ENCODE measurements at places on chromosomes 12 and 14.

- no peaks in the 10 kb centered on the region for H3K27me3 ChIP-seq
- DNase-seq, result no peak
- H3K4me3 ChIP-seq, result no peak overlapping the region
- H3K36me3 ChIP-seq, result no peaks in the 10 kb centered on the region
- H3K27ac ChIP-seq, result no peak overlapping the region
These were observed 578.6 kb downstream of the SLC16A7 start for GRCh38 chr12:60174476-60174875.

GRCh38 chr12:58860056-58860787 is 60.1 kb downstream of the LRIG3 start:
- DNase-seq, result no peak
- no peak overlapping the region for H3K27ac ChIP-seq
- no peaks in the 10 kb centered on the region for H3K36me3 ChIP-seq
- H3K4me3 ChIP-seq, result no peak overlapping the region
- no peaks in the 10 kb centered on the region for H3K27me3 ChIP-seq

GRCh38 chr12:62466018-62466593 is 520 bp upstream of the MON2 start:
- H3K36me3 ChIP-seq, result peaks cover 12% of the 10 kb centered on the region
- peak; percentile 19 for DNase-seq
- peak overlapping the region; percentile 94 for H3K4me3 ChIP-seq
- peaks cover 3% of the 10 kb centered on the region for H3K27me3 ChIP-seq
- H3K27ac ChIP-seq, result peak overlapping the region; percentile 85

DNA sequence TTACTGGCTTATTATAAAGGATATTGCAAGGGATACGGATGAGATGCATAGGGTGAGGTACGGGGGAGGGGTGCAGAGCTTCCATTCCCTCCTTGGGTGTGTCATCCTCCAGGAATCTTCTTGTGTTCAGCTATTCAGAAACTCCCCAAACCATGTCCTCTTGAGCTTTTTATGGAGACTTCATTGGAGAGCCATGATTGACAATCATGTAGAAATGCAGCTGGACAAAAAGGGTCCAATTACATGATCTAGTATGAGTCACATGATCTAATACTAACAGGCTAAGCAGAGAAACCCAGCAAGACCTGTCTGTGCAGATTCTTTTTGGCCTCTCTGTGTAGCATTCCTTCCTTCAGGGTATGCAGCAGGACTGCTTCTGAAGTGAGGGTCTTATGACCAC is 23.9 kb upstream of the FLVCR2 start:
- peaks cover 28% of the 10 kb centered on the region for H3K36me3 ChIP-seq
- peaks cover 53% of the 10 kb centered on the region for H3K4me1 ChIP-seq
- no peaks in the 10 kb centered on the region for H3K27me3 ChIP-seq
- no peak for DNase-seq
- H3K4me3 ChIP-seq, result no peak overlapping the region
- no peak overlapping the region for H3K27ac ChIP-seq

- no peak overlapping the region for H3K27ac ChIP-seq
- H3K4me1 ChIP-seq, result no peaks in the 10 kb centered on the region
- DNase-seq, result no peak
- no peaks in the 10 kb centered on the region for H3K27me3 ChIP-seq
These were observed 153.8 kb downstream of the PELI2 start for GRCh38 chr14:56271970-56272369.

DNA sequence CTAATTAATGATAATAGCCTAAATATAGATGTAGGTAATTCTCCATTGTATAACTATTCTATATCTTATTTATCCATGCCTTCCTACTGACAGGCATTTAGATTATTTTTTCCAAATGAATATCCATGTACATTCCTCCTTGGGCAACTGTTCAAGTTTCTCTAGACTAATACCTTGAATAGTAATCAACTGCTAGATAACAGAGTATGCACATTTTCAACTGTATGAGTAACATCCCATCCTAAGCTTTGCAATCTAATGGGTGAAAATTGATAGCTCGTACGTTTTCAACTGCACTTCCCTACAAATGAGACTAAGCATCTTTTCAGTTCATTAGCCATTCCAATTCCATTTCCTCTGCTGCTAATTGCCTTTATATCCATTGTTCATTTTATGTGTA is 37.0 kb downstream of the YAF2 start:
- H3K27ac ChIP-seq, result no peak overlapping the region
- H3K36me3 ChIP-seq, result peaks cover 44% of the 10 kb centered on the region
- H3K27me3 ChIP-seq, result no peaks in the 10 kb centered on the region
- H3K4me3 ChIP-seq, result no peak overlapping the region
- no peak for DNase-seq
- H3K4me1 ChIP-seq, result no peaks in the 10 kb centered on the region

GRCh38 chr14:49940808-49941421 is 48.0 kb downstream of the ARF6 start:
- H3K27me3 ChIP-seq, result no peaks in the 10 kb centered on the region
- H3K4me1 ChIP-seq, result peaks cover 42% of the 10 kb centered on the region
- H3K36me3 ChIP-seq, result peaks cover 46% of the 10 kb centered on the region
- peak overlapping the region; percentile 21 for H3K27ac ChIP-seq
- no peak for DNase-seq
- no peak overlapping the region for H3K4me3 ChIP-seq

GRCh38 chr14:103317976-103318580 is 16.0 kb upstream of the EIF5 start:
- peaks cover 1% of the 10 kb centered on the region for H3K4me1 ChIP-seq
- DNase-seq, result no peak
- no peak overlapping the region for H3K4me3 ChIP-seq
- no peak overlapping the region for H3K27ac ChIP-seq
- peaks cover 19% of the 10 kb centered on the region for H3K27me3 ChIP-seq

GRCh38 chr14:25150401-25150800 is 100.5 kb upstream of the STXBP6 start:
- DNase-seq, result no peak
- no peaks in the 10 kb centered on the region for H3K36me3 ChIP-seq
- H3K4me1 ChIP-seq, result no peaks in the 10 kb centered on the region

DNA sequence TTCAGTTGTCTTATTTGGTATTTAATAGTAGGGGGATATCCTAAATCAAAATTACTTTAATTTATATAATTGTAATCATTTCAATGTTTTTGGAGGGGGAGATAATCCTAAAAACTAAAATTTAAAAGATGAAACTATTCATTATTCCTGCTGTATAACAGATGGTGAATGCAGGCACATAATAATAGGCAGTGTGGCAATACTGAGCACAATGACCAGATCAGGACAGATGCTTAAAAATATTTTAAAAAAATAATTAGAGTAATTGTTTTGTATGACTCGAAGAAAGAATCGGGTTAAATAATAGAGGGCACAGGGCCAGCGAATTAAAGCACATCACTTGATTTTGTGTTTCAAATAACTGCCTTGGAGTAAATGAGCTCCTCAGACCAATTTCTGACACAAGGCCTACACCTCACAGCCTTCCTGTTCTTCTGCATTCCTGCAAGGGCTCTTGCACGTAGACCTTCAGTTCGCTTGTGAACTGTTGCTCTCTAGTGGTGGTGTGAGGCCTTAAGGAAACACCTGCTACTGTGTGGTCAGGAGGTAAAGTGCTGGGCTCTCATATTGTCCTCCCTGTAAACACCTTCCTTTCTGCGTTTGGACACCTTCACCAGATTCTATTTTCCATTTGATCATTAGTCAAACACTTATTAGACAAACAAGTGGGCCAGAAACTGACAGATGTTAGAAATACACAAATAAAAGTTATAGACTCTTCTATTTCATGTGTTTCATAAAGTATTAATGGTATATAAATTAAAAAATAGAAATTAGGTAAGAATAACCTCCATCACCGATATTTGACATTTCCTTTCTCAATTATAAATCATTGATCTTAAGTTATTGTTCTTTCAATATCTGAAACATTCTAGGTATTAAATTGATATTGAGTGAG is 29.3 kb upstream of the KLRF1 start:
- H3K4me1 ChIP-seq, result peaks cover 46% of the 10 kb centered on the region
- H3K27ac ChIP-seq, result peak overlapping the region; percentile 11
- no peaks in the 10 kb centered on the region for H3K36me3 ChIP-seq
- no peak overlapping the region for H3K4me3 ChIP-seq

DNA sequence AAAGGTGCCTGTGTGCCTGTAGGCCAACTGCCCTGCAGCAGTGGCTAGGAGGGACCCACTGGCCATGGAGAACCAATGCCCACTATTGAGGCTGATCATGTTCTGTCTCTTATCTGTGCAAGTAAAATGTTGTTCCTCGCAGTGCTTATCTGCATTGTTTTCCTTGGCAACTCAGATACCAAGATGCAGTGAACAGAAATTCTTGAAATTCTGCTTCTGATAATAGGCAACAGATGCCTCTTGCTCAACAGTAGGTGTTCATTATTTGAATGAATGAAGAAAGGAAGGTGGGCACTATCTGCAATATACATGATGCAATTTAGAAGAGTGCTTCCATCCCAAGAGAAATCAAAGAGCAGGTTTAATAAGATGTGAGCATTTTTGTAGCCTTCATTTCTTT is 232.2 kb downstream of the NUAK1 start:
- no peaks in the 10 kb centered on the region for H3K27me3 ChIP-seq
- no peak overlapping the region for H3K4me3 ChIP-seq
- no peak overlapping the region for H3K27ac ChIP-seq
- H3K4me1 ChIP-seq, result no peaks in the 10 kb centered on the region
- DNase-seq, result no peak

DNA sequence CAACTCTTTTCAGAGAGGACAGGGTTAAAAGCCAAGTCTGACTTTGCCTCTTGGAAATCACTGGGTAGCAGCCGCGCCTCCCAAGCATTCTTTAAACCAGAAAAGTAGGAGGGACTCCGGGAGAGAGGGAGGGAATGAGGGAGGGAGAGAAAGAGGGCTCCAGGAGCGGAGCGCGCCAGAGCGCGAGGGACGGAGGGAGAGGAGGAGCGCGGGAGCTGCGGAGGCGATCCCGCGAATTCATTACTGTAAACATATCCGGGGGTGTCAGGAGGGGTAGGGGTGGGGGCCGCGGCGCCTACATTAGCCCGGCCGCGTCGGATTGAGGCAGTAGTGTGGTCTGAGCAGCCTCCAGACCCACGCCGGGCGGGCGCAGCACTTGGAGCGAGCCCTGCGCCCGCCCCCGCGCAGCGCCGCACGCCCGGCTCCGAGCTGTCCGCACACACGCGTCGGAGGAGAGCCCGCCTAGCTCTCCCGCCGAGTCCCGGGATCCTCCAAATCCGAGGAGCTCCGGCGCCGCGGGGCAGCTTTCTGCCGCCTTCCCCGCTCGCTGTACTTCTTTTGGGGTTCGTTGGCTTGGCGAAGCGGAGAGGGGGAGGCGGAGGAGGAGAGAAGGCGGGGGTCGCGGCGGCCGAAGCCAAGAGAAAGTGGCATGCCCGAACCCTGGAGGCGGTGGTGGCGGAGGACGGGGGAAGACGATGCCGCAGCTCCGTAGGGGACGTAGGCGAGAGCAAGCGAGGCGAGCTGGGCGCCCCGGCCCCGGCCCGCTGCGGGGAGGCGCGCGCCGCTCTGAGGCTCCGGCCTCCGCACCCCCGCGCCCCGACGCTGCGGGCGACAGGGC is 3.3 kb downstream of the FLRT2 start:
- no peaks in the 10 kb centered on the region for H3K36me3 ChIP-seq
- peaks cover 69% of the 10 kb centered on the region for H3K27me3 ChIP-seq
- no peak overlapping the region for H3K4me3 ChIP-seq
- H3K27ac ChIP-seq, result no peak overlapping the region

GRCh38 chr12:93827669-93828068 is 150.5 kb downstream of the CRADD start:
- no peak overlapping the region for H3K27ac ChIP-seq
- H3K36me3 ChIP-seq, result no peaks in the 10 kb centered on the region
- no peak overlapping the region for H3K4me3 ChIP-seq
- H3K4me1 ChIP-seq, result no peaks in the 10 kb centered on the region
- DNase-seq, result no peak

DNA sequence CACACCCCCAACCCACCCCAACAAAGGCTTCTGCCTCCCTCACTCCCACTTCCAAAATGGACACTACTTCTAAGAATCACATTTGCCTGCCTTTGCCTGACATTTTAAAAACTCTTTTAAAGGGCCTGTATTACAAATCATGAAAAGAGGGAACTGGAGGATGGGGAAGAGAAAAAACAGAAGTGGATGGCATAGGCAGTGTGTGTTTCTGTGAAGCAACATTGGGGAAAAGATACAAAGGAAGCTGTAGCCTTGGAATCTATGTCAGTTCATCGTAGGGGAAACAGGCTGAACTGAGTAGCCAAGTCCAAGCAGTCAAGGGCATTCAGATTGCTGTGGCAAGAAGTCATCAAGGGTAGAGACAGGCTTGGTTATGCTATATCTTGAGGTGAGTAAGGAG is 273.9 kb downstream of the BTG1 start:
- H3K4me1 ChIP-seq, result peaks cover 35% of the 10 kb centered on the region
- no peak overlapping the region for H3K4me3 ChIP-seq
- no peak for DNase-seq

GRCh38 chr14:95903165-95903564 is 26.5 kb downstream of the TUNAR start:
- no peak for DNase-seq
- H3K27ac ChIP-seq, result no peak overlapping the region
- H3K36me3 ChIP-seq, result no peaks in the 10 kb centered on the region
- H3K4me3 ChIP-seq, result no peak overlapping the region
- no peaks in the 10 kb centered on the region for H3K4me1 ChIP-seq

GRCh38 chr14:20969336-20969735 is 14.0 kb downstream of the RNASE2 start:
- peaks cover 9% of the 10 kb centered on the region for H3K4me1 ChIP-seq
- no peak overlapping the region for H3K27ac ChIP-seq
- DNase-seq, result no peak
- no peaks in the 10 kb centered on the region for H3K36me3 ChIP-seq
- H3K4me3 ChIP-seq, result no peak overlapping the region

- H3K4me3 ChIP-seq, result no peak overlapping the region
- peaks cover 54% of the 10 kb centered on the region for H3K36me3 ChIP-seq
- DNase-seq, result no peak
- H3K4me1 ChIP-seq, result peaks cover 9% of the 10 kb centered on the region
- no peak overlapping the region for H3K27ac ChIP-seq
- H3K27me3 ChIP-seq, result no peaks in the 10 kb centered on the region
These were observed 306.1 kb upstream of the RGS6 start for GRCh38 chr14:71625891-71626701.

GRCh38 chr12:113812411-113813228 is 153.5 kb downstream of the RBM19 start:
- DNase-seq, result no peak
- no peak overlapping the region for H3K4me3 ChIP-seq
- H3K36me3 ChIP-seq, result peaks cover 3% of the 10 kb centered on the region
- H3K27me3 ChIP-seq, result no peaks in the 10 kb centered on the region
- no peaks in the 10 kb centered on the region for H3K4me1 ChIP-seq
- H3K27ac ChIP-seq, result no peak overlapping the region

DNA sequence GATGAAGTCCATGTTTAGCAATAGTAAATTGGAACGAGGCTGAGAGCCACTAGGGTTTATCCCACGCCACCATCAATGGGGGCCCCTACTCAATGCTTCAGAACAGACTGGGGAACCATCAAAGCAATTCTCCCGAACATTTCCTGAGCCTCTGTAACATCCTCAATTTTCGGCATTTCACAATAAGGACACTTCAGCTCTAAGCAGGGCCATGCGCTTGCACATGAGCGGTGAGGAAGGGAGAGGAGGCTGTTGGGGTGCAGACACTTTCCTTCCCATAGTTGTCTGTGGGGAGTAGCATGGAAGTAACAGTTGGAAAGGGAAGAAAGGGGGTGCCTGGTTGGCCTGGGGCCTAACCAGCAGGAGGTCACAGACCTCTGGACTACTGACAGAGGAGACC is 129.9 kb upstream of the PRMT8 start:
- no peak overlapping the region for H3K27ac ChIP-seq
- no peaks in the 10 kb centered on the region for H3K4me1 ChIP-seq
- H3K27me3 ChIP-seq, result peaks cover 19% of the 10 kb centered on the region
- no peak for DNase-seq

- H3K27ac ChIP-seq, result no peak overlapping the region
- H3K4me1 ChIP-seq, result peaks cover 16% of the 10 kb centered on the region
- no peak overlapping the region for H3K4me3 ChIP-seq
- H3K27me3 ChIP-seq, result no peaks in the 10 kb centered on the region
- no peak for DNase-seq
These were observed 40.2 kb upstream of the FBRSL1 start for GRCh38 chr12:132449565-132450417.
